ENCODE measurements at places on chromosomes 13 and 19.

- no peak for DNase-seq
Measured at GRCh38 chr19:6801485-6802086, 29.1 kb downstream of the VAV1 start.

DNA sequence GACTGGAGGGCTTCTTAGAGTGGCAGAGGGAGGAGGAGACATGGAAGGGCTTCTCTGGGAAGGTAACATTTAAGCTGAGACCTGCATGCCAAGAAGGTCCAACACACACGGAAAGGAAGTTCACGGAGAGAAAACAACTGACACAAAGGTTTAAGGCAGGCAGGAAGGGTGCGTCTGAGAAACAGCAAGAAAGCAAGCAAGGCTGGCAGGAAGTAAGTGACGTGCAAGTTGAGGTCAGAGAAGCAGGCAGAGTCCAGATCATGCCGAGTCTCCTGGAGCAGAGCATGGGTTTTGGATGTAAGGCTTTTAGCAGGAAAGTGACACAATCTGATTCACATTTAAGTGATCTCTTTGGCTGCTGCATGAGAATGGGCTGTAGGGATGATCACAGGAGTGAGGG lies 60.5 kb downstream of the ATP7B start:
- DNase-seq = no peak

DNA sequence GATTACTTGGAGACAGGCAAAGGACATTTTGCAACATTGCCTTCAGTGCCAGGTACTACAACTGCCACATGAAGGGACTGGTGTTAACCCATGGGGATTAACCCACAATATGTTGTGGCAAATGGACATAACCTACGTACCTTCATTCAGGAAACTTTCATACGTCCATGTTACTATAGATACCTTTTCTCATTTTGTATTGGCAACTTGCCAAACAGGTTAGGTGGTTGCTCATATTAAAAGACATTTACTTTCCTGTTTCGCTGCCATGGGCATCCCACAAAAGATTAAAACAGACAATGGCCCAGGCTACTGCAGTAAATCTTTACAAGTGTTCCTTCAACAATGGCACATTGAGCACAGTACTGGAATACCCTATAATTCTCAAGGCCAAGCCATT lies 925.3 kb downstream of the SLITRK6 start:
- DNase-seq = no peak

DNA sequence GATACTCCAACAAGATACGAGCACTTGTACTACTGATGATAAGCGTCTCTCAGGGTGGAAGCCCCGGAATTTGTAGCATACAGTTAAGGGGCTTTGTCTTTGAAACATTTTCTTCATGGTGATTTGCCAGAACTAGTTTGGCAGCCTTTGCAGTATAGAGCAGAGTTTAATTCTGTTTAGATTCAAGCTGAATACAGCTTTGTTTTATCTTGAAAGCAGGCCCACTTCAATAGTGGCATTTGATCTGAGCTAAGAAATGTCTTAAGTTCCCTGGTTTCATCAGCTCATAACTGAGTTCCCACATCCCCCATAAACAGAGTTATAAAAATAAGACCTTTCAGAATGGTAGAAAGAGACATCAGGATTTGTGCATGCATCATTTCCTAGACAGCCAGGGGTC lies 125.9 kb downstream of the MIPEP start:
- no peak for DNase-seq

DNA sequence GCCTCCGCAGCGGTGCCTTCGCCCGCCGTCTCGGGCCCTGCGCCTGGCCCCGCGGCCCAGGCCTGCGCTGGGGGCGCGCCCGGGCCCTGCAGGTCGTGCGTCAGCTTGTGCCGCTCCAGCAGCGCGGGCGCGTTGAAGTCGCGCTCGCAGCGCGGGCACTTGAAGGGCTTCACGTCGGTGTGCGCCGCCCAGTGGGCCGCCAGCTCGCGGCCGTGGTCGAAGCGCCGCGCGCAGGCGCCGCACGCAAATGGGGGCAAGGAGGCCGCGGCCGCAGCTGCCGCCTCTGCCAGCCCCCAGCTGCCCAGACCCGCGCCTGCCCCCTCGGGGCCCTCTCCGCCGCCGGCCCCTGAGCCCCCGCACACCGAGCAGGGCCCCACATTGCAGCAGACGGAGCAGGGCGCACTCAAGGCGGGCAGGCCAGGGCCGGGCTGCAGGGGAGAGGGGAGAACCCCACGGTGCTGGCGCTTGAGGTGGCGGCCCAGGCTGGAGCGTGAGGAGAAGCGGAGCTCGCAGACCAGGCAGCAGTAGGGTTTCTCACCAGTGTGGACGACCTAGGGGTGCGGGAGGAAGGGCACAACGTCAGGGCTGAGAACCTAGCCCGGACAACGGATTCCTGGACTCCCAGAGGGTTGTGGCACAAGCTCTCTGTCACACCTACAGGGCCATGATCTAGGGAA lies 6.1 kb downstream of the FIZ1 start:
- DNase-seq = no peak

DNA sequence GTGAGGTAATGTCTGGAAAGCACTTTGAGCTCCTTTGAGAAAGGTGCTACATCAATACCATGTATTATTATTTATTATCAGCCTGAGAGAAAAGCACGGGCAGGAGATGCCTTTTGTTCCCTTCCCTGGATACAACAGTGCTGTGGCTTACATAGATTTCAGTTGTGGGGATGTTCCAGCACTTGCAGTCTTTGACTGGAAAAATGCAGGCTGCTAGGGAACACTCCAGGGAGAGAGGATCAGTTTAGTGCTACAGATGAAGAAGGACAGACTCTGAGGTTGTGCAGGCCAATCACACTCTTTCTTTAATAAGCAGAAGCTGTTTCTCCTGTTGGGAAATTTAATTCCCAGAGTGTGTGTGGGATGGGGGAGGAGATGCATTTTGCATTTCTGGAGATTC lies 94.5 kb upstream of the OBI1 start:
- no peak for DNase-seq

DNA sequence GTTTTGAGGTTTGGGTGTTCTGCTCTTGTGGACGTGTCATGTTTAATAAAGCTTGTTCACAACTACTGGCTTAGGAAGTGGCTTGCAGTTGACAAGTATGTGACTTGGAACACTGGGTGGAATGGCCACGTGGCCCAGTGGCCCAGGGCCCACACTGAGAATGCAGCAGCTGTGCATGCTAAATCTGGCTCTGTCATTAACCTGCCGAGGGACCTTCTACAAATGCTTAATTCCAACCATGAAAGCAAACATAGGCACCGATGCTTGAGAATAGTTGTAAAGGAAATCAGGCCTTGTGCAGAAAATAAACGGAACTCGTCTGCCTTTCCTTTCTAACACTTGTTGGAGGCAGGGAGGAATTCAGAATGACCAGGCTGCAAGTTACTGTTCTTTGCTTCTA lies 11.6 kb upstream of the CLDN10 start:
- no peak for DNase-seq

- no peak for DNase-seq
Measured at GRCh38 chr19:17680230-17680722, 7.9 kb downstream of the UNC13A start.

DNA sequence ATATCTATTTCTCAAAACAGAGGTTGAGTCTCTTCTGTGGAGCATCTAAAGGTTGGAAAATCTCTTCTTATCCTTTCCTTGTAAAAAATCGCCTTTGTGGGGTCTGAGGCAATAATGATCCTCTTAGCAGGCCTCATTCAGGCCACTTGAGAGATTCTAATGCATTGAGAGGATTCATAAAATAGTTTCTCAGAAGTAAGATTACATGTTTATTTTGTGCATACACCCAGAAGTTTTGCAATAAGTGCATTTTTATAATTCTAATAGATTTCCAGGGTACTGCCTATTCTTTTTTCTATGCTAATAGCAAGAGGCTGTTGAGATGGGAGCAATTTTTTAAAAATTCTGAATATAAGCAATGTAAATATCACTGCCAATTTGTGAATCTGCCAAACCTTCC lies 342.2 kb upstream of the KLF12 start:
- DNase-seq = no peak

- DNase-seq = no peak
Measured at GRCh38 chr19:47750752-47751151, 5.4 kb downstream of the NOP53 start.

DNA sequence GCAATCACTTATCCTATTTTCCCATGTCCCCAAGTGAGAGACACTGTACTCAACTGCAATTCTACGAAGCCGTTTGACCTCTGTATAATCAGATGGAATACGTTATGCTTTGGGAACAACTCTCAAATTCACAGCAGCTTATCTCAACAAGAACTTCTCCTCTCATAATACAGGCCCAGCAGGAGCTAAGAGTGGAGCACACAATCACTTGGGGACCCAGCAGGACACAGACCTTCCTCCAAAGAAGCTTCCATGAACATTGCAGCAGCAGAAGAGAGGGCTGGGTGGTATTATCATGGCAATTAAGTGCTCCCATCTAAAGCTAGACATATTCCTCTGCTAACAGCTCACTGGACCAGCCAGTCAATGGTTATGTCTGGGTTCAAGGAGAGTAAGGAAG lies 428.3 kb upstream of the MIR17HG start:
- no peak for DNase-seq

DNA sequence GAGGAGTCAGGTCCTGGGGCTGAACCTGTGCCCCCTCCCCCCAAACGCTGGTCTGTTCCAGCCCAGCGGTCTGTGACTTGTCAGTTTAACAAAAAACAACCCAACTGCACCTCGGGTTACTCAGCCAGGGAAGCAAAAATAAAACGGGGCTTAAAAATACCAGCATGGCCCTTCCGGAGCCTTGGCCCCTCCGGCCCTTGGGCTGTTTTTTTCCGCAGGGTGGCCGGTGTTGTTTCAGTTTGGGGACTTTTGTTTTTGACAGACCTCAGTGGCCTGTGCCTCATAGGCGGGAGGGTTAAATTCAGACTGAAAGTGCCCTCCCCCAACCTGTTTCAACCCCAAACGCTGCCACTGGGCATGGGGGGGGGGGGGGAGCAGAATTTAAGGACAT lies 4.0 kb downstream of the TCF3 start:
- DNase-seq = no peak

GRCh38 chr13:72194523-72194922 lies 327.5 kb upstream of the DACH1 start:
- peak; percentile 37 for DNase-seq

DNA sequence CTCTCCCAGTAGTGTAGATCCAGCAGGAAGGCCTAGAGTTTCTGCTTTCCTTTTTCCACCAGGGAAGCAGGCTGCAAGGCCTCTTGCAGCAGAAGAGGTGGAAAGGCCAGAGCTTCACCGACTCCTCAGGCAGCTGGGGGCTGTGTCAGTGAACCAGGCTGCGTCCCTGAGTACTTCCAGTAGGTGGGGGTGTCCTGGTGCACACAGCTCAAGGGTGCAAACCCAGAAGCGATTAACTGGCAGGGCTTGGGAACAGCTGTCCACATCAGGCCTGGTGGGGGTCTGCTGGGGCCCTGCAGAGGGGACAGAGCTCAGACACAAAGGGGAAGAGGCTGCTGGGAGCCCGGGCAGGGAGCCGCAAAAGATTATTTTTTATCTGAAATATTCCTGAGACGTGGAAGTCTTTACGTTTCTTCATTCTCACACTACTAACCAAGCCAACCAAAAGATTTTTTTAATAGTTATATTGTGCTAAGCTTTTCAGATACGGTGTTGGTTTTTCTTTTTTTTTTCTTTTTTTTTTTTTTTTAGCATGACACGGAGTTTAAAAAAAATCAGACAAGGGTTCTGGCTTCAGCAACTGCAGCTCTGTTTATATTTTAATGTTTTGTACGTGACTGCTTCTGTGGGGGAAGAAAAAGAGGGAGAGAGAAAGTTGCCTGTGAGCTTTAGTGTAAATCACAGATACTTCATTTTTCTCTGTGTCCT lies 11.0 kb downstream of the TSHZ3 start:
- DNase-seq = peak; percentile 88

GRCh38 chr19:2653218-2653617 lies 49.3 kb downstream of the GNG7 start:
- DNase-seq = no peak

DNA sequence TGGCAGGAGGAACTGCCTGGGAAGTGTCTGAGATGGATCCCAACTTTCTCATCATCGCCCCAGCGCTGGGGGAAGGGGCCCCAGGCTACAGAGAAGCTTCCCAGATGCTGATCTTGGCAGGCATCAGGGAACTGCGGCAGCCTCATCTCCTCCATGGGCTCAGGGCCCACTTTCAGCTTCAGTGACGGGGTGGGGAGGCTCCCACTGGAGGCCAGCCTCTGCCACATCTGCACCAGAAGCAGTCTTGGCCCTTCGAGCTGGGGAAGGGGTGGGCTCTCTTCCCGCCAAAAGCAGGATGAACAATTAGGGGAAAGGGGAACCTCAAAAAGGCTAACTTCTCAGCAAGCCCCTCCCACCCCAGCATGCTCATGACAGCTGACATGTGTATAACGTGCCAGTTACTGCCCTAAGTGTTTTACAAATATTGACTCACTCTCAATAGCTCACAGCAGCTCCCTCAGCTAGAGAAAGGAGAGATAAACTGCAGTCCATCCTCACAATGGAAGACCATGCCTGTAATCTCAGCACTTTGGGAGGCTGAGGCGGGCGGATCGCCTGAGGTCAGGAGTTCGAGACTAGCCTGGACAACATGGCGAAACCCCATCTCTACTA lies 7.1 kb upstream of the S1PR2 start:
- DNase-seq = no peak

DNA sequence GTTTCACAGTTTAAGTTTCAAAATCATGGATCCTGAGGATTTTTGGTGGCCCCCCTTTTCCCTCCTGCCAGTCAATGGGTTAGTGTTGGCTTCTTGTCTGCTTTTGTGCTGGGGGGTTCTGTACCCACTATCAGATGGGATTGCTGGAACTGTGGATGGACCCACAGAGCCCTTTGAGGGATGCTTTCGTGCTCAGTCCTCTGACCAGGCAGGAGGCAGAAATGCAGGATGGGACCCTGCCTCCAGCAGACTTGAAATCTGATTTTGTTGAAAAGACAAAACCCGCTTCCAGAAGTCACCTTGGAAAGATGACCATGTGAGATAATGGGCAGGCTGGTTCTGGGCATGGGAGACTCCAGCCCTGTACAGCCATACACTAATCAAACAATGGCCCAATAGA lies 408.9 kb downstream of the ZNF536 start:
- no peak for DNase-seq

- DNase-seq = no peak
Measured at GRCh38 chr13:89465366-89465765, 1794.2 kb downstream of the SLITRK5 start.

- DNase-seq = peak; percentile 36
Measured at GRCh38 chr13:43572656-43573360, 214.0 kb downstream of the ENOX1 start.

GRCh38 chr19:52170304-52170703 lies 1.1 kb downstream of the ZNF836 start:
- no peak for DNase-seq

- no peak for DNase-seq
Measured at GRCh38 chr19:39709026-39709872, 5.0 kb downstream of the LGALS14 start.

Measured in SK-N-DZ (cell line).